ENCODE measurements at places on chromosomes 16 and 17.
A peak's percentile ranks its signal among the peaks of the same experiment; 100 is the strongest.

GRCh38 chr17:79668344-79669250 lies 57.7 kb upstream of the RBFOX3 start:
- DNase-seq = no peak

DNA sequence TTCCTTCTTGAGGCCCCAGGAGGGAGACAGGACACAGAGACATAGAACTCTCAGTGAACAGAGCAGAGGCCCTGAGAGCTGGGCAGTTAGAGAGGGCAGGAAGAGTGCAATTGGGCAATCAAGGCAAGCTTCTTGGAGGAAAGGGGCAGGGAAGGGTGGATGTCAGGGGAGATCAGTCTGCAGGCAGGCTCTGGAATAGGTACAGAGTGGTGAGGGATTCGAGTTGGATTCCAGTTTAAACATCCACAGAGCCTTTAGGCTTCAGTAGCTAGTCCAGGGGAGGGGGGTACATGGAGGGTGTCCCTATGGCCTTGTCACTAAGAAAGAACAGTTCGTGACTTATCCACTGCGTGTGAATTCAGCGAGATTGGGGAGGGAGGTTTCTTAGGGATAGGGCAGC lies 2.0 kb downstream of the PYY start:
- no peak for DNase-seq

DNA sequence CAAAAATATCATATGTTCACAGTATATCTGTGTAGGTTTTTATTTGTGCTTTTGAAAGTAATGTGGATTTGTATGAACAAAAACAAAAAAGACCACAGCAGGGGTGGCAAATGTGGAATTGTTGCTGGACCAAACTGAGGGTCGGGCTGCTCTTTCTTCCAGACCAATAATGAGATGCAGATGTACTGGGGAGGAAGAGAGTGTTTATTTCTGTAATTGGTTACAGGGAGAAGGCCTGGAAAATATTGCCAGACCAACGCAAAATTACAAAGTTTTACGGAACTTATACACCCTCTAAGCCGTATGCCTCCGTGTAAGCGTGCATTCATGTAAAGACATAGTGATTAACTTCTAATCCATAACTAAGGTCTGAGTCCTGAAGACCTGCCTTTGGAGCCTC lies 353.9 kb upstream of the C16orf82 start:
- no peak for DNase-seq

- DNase-seq = no peak
Measured at GRCh38 chr16:51374346-51374745, 223.3 kb upstream of the SALL1 start.

DNA sequence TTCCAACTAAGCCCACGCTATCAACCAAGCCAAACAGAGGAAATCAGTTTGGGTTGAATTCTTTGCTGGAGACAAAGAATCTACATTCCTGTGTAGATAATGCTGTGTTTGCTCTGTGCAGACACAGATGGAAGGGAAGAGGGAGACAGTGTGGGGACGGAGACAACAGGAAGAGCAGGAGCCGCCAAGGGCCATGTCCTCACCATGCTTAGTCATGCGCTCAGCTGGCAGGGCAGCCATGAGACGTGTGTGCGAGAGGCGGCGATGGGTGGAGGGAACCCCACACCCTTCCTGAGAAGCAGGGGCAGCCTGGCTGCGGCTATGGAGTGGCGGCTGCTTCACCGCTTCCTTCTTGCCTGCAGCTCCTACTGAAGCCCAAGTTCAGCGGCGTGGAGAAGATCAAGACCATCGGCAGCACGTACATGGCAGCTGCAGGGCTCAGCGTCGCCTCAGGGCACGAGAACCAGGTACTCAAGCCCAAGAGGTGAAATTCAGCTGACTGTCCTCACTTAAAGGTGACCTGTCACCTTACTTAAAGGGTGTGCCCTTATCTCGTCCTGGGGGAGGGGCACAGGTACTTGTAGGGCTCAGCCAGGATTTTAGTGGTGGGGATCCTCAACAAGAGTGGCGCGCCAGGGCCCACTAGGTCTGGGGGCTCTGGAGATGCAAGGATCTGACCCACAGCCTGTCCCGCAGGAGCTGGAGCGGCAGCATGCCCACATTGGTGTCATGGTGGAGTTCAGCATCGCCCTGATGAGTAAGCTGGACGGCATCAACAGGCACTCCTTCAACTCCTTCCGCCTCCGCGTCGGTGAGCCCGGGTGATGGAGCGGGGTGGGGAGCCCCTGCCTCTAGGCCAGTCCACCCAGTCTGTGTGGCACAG lies 47.5 kb downstream of the ADCY7 start:
- DNase-seq = peak; percentile 64

- no peak for DNase-seq
Measured at GRCh38 chr16:56370875-56371659, 54.3 kb downstream of the AMFR start.

- no peak for DNase-seq
Measured at GRCh38 chr17:57732062-57732461, 13.0 kb downstream of the CCDC182 start.

DNA sequence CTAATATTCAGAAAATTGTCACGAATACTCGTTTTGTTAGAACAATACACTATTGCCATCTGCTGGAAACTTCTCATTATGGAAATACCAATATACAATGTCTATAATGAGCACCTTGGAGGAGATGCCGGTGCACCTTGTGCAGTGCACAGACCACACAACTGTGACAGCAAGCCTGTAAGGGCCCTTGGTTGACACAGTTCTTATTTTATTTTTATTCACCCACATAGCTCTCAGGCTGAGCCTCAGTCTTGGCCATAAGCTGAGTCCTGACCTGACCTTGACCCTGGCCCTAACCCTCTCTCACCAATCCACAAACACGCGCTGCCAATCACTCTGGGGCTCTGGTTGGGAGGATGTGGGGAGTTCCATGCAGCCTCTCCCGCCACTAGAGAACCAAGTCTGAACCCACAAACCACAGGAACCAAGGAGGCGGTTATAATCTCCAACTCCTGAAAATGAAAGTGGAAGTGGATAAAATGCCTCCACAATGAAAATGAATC lies 7.6 kb downstream of the AIPL1 start:
- DNase-seq = no peak

GRCh38 chr16:84175350-84176081 lies 11.3 kb downstream of the TAF1C start:
- DNase-seq = peak; percentile 41

DNA sequence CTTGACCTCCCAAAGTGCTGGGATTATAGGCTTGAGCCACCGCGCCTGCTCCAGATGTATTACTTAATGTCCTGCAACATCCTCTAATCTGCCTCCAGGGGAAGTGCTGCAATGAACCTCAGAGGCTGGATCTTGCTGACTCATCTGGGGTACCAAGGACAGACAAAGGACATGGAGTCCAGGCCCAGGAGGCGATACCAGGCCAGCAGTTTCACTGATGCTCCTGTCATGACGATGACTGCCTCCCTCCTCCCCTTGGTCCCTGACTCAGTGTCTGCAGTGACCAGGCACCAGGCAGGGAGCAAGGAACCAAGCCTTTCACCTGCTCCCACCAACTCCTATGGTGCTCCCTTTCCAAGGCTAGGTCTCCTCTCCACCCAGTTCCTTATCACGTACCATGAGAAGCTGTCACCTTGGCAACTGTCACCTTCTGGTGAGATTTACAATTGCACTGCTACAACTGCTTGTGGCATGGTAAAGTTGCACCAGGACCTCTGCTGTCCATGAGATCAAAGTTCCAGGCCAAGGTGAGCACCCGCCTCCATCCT lies 21.6 kb upstream of the PHOSPHO1 start:
- DNase-seq = no peak

- DNase-seq = no peak
Measured at GRCh38 chr16:88784074-88784855, 755 bp downstream of the PIEZO1 start.

GRCh38 chr17:57045868-57046704 lies 39.0 kb upstream of the AKAP1 start:
- DNase-seq = no peak

DNA sequence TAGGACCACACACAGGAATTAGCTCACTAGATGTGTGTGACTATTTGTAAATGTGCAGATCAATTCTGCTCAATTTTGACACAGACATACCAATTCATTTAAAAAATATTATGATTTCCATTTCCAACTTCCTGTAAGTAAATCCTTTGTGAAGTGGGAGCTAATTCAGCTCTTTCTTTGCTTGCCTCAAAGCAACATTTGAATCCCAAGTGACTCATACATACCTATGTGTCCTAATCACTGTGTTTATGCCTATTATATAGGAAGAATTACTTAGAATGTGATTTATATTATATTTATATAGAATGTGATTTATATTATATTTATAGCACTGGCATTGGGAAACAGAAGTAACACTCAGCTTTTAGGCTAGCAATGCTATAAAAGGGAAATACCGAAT lies 195.9 kb upstream of the C17orf78 start:
- DNase-seq = no peak

DNA sequence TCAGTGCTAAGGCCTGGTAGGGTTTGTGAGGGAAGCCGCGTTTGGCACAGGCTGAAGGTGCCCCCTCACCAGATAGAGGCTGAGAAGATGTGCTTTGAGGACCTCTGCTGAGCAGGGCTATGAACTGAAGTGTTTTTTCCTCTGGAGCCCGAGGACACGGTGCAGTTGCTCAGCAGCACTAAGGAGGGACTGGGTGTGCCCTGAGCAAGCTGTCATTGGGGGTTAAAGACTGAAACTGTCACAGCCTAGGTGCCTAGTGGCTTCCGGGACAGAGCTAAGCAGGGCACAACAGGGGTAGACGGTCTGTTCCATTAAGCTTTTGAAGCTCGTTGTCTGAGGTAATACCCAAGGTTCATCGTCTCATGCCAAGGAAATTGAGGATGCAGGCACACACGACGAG lies 24.8 kb upstream of the ASGR2 start:
- DNase-seq = no peak

DNA sequence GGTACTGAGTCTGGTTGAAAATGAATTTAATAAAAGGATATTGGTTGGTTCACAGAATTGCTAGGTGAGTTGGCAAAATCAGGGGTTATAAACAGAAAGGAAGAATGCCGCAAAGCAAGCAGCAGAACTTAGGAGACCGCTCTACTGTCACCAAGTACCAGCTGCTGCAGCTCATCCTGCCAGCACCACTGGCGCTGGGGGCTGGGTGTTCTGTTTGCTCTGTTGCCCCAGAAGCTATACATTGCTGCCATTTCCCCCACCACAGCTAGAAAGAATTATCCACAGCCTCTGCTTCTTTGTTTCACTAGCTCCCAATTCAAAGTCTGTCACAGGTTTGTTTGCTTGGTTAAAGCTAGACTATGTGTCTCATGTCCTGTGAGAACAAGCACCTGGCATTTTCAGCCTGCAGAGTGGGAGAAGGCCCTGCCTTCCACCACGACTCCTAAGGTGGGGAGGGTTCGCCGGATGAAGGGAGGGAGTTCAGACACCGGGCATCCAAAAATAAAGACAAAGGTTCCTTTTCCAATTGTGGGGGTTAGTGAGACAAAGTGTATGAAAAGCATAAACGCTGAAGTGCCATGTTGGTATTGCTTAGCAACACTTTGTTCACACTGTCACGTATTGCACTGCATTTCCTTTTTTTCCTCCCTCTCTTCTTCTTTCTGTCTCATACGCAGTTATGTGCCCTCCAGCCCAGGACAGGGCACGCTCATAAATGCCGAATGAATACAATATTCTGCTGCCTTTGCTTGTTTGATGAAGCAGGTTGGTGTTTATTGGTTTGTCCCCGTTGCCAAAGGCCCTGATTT lies 9.6 kb upstream of the CPD start:
- DNase-seq = no peak

DNA sequence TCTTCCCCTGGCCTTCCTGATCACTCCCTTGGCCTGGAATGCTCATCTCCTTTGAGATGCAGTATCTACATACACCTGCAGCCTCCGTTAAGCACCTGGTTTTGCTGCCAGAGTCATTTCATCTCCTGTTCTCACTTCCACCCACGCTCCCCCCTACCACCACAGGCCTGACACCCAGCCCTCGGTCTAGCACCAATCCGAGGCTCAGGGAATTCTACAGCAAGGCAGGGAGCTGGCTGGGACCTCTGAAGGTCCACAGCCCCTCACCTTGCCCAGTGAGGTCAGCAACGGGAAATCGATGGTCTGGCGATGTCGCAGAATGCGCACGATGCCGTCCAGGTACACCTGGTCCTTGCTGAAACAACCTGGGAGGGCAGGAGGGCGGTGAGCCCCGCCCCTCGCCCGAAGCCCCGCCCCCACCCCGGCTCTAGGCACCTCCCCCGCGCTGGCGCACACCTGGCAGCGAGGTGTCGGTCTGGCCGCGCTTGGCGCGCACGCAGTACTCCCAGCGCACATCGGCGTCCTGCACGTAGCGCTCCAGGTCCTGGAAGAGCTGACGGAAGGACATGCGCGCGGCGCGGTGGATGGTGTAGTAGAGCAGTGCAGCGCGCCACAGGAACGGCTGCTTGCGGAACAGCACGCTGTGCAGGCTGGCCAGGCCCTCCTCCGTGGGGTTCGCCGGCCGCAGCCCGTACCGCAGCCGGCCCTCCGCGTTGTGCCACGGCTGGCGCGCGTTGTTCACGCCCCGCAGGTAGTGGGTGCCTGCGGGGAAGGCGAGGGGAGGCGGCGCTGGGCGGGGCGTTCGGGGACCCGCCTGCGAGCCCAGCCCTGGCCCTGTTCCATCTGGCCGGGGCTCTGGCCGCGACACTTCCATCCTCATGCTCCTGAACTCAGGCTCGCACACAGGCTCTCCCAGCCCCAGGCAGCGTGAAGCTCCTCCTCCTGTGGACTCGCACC lies 5.7 kb downstream of the MATCAP1 start:
- DNase-seq = peak; percentile 65

GRCh38 chr17:35018814-35019213 lies 38.5 kb downstream of the LIG3 start:
- no peak for DNase-seq

- no peak for DNase-seq
Measured at GRCh38 chr16:49754495-49755312, 101.2 kb downstream of the ZNF423 start.

DNA sequence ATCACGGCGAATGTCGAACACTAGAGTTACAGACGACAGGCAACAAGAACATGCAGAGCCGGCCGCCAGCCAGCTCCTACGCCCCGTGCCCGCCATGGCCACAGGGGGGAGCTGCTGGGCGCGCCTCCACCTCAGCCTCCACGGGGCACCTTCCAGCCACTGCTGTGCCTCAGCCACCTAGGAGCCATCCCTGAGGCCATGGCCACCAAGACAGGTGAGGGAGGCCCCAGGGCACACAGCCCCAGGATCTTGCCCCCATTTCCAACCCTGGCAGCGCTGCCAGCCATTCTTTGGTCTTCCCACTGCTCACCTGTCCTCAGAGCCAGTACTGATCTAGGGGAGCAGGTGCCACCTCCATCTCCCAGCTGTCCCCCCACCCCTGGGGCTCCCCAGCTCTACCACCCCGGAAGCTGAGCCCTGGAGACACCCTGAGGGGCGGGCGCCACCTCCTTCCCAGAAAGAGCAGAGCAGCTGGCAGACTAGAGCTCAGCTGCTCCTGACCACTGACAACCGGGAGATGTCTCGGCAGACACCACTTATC lies 11.8 kb downstream of the GNPTG start:
- DNase-seq = no peak

Data from dorsolateral prefrontal cortex (tissue), 122 donors.